ENCODE measurements at places on chromosomes 13 and 19. TPM values are rescaled to one million over a fixed set of nuclear protein-coding genes. Genes with fewer than 3 reads are reported as not detected.

The ADM5 gene
- total RNA-seq = 1.3 TPM

The TRPC4 gene
- total RNA-seq = 0.84 TPM

The SYCN gene
- not detected for total RNA-seq

The PSMD8 gene
- 288 TPM for total RNA-seq

The PLPP2 gene
- 7.9 TPM for total RNA-seq

The GPR12 gene
- total RNA-seq = not detected

All from mesenteric fat pad (tissue), 1 donor.